ENCODE measurements at places on chromosomes 12 and 14. TPM values are rescaled to one million over a fixed set of nuclear protein-coding genes. Genes with fewer than 3 reads are reported as not detected.

DNA sequence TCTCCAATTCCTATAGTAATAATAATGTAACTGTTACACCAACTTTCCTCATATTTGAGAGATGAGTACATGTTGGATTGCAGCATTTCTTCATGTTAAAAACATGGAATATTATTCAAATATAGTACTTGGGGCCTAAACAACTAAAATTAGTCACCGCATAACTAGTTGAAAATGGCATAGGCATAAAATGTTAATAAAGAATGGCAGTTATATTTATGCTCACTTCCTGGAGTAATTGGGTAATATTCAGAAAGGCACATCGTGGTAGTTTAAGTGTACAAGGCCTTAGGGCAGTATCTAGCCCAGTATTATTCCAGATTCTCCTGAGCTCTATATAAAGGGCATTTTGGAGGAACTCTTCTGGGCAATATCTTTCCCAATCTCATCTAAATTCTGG, 46.0 kb downstream of the ERGIC2 start:
- H3K4me1 ChIP-seq = no peaks in the 10 kb centered on the region
- no peaks in the 10 kb centered on the region for H3K36me3 ChIP-seq
- no peaks in the 10 kb centered on the region for H3K27me3 ChIP-seq

GRCh38 chr14:53807542-53807941, 149.1 kb downstream of the BMP4 start:
- H3K36me3 ChIP-seq = no peaks in the 10 kb centered on the region
- no peaks in the 10 kb centered on the region for H3K27me3 ChIP-seq
- no peak for DNase-seq
- no peak overlapping the region for H3K27ac ChIP-seq
- H3K4me3 ChIP-seq = no peak overlapping the region

The IL23A gene
- not detected for total RNA-seq

GRCh38 chr12:89895591-89895990, 187.0 kb upstream of the ATP2B1 start:
- H3K27ac ChIP-seq = no peak overlapping the region
- no peak overlapping the region for H3K4me3 ChIP-seq
- H3K27me3 ChIP-seq = no peaks in the 10 kb centered on the region
- peaks cover 3% of the 10 kb centered on the region for H3K4me1 ChIP-seq

GRCh38 chr12:106878804-106879203, 76.9 kb upstream of the TMEM263 start:
- no peak overlapping the region for H3K4me3 ChIP-seq
- no peaks in the 10 kb centered on the region for H3K36me3 ChIP-seq
- no peaks in the 10 kb centered on the region for H3K27me3 ChIP-seq
- H3K4me1 ChIP-seq = no peaks in the 10 kb centered on the region
- H3K27ac ChIP-seq = no peak overlapping the region

DNA sequence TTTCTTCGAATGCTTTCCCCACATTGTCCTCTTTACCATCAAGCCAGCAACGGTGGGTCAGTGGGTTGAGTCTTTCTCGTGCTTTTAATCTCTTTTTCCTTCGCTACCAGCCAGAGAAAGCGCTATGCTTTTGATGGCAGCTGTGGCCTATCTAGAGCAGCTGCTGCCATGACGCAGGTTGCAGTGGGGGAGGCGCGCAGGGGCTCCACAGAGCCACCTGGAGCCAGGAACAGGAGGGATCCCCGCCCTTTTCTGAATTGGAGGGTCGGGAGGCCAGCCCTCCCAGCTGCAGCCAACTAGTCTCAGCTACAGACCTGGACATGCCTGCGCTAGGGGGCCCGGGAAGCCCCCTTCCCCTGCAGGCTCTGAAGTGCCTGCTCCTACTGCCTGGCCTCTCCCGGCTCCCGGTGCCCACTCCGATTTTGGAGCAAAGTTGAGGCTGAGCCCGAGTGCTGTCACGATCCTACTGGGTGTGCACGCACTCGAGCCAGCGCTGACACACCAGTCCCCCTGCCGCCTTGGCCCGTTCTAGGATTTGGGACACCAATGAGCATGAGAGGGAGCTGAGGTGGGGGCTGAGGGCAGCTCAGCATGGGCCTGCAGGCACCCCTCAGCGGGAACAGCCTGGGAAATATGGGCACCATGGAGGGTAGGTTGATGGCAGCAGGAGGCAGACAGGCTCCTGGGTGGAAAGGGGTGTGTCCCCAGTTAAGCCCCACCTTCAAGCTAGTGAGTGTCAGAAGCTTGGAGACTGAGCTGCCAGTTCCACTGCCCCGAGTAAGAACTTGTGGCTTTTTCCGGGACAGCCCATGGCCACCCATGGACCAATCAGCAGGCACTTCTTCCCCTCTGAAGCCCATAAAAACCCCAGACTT, 784.2 kb downstream of the SLC6A15 start:
- H3K27ac ChIP-seq = no peak overlapping the region
- no peak for DNase-seq
- H3K4me1 ChIP-seq = no peaks in the 10 kb centered on the region
- no peaks in the 10 kb centered on the region for H3K36me3 ChIP-seq
- H3K4me3 ChIP-seq = no peak overlapping the region

- no peaks in the 10 kb centered on the region for H3K36me3 ChIP-seq
- DNase-seq = no peak
- H3K27me3 ChIP-seq = no peaks in the 10 kb centered on the region
- no peaks in the 10 kb centered on the region for H3K4me1 ChIP-seq
Measured at GRCh38 chr14:101501341-101501740, 60.0 kb upstream of the DIO3 start.

The TMEM106C gene
- 91.7 TPM for total RNA-seq

GRCh38 chr14:99327050-99327449, 55.1 kb upstream of the BCL11B start:
- no peaks in the 10 kb centered on the region for H3K36me3 ChIP-seq
- H3K4me1 ChIP-seq = no peaks in the 10 kb centered on the region
- no peak overlapping the region for H3K27ac ChIP-seq
- DNase-seq = no peak
- H3K27me3 ChIP-seq = no peaks in the 10 kb centered on the region

The NPAS3 gene
- 0.26 TPM for total RNA-seq

GRCh38 chr12:50689437-50689836, 74.5 kb upstream of the ATF1 start:
- H3K27me3 ChIP-seq = no peaks in the 10 kb centered on the region
- no peak for DNase-seq
- H3K4me1 ChIP-seq = no peaks in the 10 kb centered on the region
- no peaks in the 10 kb centered on the region for H3K36me3 ChIP-seq
- no peak overlapping the region for H3K4me3 ChIP-seq
- H3K27ac ChIP-seq = no peak overlapping the region

- no peaks in the 10 kb centered on the region for H3K4me1 ChIP-seq
- H3K36me3 ChIP-seq = no peaks in the 10 kb centered on the region
- no peak overlapping the region for H3K27ac ChIP-seq
- no peaks in the 10 kb centered on the region for H3K27me3 ChIP-seq
Measured at GRCh38 chr12:18375131-18375530, 113.8 kb downstream of the PIK3C2G start.
